H1 (cell line): ENCODE measurements at places on chromosomes 5 and 9. TPM values are rescaled to one million over a fixed set of nuclear protein-coding genes. Genes with fewer than 3 reads are reported as not detected.

- H3K4me1 ChIP-seq: no peaks in the 10 kb centered on the region
- H3K4me3 ChIP-seq: no peak overlapping the region
- H3K27ac ChIP-seq: no peak overlapping the region
- DNase-seq: no peak
- H3K36me3 ChIP-seq: no peaks in the 10 kb centered on the region
Measured at GRCh38 chr5:144187699-144188294, 17.1 kb downstream of the KCTD16 start.

DNA sequence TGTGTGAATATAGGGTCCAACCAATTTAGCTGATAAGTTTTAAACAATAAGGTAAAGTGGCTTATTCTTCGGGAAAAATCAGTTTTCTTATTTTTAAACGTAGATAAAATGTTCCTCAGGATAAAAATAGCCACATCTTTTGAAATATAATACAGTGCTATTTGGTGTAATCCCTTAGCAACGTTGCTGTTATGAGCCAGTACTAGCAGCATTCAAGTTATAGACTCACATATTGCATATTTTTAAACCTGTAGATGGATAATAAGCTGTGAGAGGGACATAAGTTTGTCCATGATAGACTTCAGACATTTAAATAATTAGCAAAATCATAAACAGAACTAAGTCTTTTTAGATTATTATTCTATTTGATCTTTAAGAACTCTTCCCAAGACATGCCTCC, 6.3 kb downstream of the PDE4D start:
- no peaks in the 10 kb centered on the region for H3K36me3 ChIP-seq
- no peak overlapping the region for H3K27ac ChIP-seq
- H3K27me3 ChIP-seq: peaks cover 10% of the 10 kb centered on the region

DNA sequence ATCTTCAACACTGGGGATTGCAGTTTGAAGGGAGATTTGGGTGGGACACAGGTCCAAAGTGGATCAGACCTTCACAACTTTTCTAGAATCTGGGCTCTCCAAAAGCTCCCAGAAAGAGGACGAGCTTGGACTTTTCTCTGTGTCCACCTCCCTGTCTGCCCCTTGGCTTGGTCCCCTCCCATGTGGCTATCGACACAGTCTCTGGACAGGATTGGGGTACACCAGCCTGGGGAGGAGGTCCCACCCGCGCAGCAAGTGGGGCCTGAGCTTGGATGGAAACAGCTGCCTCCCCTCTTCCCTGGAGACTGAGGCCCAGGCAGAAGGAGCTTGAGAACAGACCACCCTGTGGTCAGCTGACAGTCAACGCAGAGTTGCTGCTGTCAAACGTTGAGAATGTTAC, 84.6 kb upstream of the FCN1 start:
- H3K27me3 ChIP-seq: no peaks in the 10 kb centered on the region
- no peaks in the 10 kb centered on the region for H3K4me1 ChIP-seq
- H3K4me3 ChIP-seq: no peak overlapping the region
- no peaks in the 10 kb centered on the region for H3K36me3 ChIP-seq
- no peak for DNase-seq

GRCh38 chr9:35689542-35690293, at the start of gene TPM2:
Gene TPM2 (minus strand): TSS chr9:35689925. CDS start chr9:35689817, 108 bp downstream.
- peak within 1 kb of the TSS; percentile 54; the same call in 1 of the 2 replicates for H3K27ac ChIP-seq
- peak; percentile 66 for DNase-seq
- peaks cover 6% of the 10 kb centered on the region for H3K4me1 ChIP-seq
- no peaks in the 10 kb centered on the region for H3K27me3 ChIP-seq
- peak within 1 kb of the TSS; percentile 72 for H3K4me3 ChIP-seq

DNA sequence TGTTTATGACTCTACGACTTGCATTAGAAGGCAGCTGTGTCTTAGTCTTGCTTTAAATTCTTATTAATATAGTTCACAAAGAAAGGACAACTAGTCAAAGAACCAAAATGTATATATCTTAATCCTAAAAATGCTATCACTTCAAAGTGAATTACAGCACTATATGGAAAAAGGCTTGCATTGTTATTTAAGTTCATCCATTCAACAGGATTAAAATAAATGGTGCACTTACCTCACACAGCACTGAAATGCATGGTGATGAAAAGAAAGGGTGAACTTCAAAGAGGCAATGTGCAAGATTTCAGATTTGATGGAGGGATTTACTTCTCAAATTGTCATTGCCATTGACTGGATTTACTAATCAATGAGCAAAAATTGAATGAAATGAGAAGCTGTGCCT, 344.4 kb upstream of the NUDT12 start:
- no peaks in the 10 kb centered on the region for H3K4me1 ChIP-seq
- H3K4me3 ChIP-seq: no peak overlapping the region
- H3K36me3 ChIP-seq: no peaks in the 10 kb centered on the region
- no peak for DNase-seq
- no peak overlapping the region for H3K27ac ChIP-seq
- no peaks in the 10 kb centered on the region for H3K27me3 ChIP-seq

DNA sequence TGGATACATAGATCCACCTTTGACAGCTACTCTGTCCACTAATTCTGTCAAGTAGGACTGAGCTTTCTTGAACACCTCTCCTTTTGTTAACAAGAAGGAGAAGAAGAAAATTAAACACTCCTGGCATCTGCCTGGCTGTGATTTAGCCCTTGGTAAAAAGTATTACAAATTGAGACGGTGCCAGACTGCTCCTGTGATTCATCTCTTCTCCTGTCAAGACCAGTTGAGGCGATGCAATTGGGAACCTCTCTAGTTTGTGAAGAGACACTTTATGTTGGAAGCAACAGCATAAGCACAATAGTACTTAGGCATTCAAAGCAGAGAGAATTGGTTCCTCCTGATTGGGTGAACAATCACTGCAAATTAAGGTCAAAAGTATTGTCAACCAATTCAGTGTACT, 72.7 kb downstream of the GHR start:
- no peaks in the 10 kb centered on the region for H3K36me3 ChIP-seq
- no peak overlapping the region for H3K27ac ChIP-seq
- no peak for DNase-seq
- H3K4me1 ChIP-seq: peaks cover 6% of the 10 kb centered on the region; the same call in 1 of the 2 replicates
- H3K27me3 ChIP-seq: no peaks in the 10 kb centered on the region

GRCh38 chr5:120794121-120794520, 330.0 kb downstream of the PRR16 start:
- H3K4me3 ChIP-seq: no peak overlapping the region
- H3K4me1 ChIP-seq: no peaks in the 10 kb centered on the region
- no peak for DNase-seq
- H3K36me3 ChIP-seq: no peaks in the 10 kb centered on the region
- H3K27ac ChIP-seq: no peak overlapping the region
- no peaks in the 10 kb centered on the region for H3K27me3 ChIP-seq

GRCh38 chr9:89706086-89706485, 101.3 kb downstream of the GADD45G start:
- no peak overlapping the region for H3K27ac ChIP-seq
- H3K4me1 ChIP-seq: peaks cover 2% of the 10 kb centered on the region; the same call in 1 of the 2 replicates
- DNase-seq: no peak
- H3K4me3 ChIP-seq: no peak overlapping the region

- peaks cover 17% of the 10 kb centered on the region for H3K4me1 ChIP-seq
- peak; percentile 51 for DNase-seq
- peak overlapping the region; percentile 57; the same call in 1 of the 2 replicates for H3K4me3 ChIP-seq
- no peaks in the 10 kb centered on the region for H3K27me3 ChIP-seq
Measured at GRCh38 chr5:145937432-145938250, 1.3 kb downstream of the SH3RF2 start.

Gene CAMK2A
- total RNA-seq: 0.23 and 0.28 TPM in 2 replicates

Gene FBP1
- total RNA-seq: 1.0 and 2.2 TPM in 2 replicates

Gene IFNW1
- not detected in 2 replicates for total RNA-seq

Gene EDIL3
- 41.7 and 47.2 TPM in 2 replicates for total RNA-seq

Gene PCDHGA7
- 0.73 and 1.1 TPM in 2 replicates for total RNA-seq
